Camera-type eye (tissue), 1 donor: ENCODE measurements at places on chromosomes 7 and 10. TPM values are rescaled to one million over a fixed set of nuclear protein-coding genes. Genes with fewer than 3 reads are reported as not detected.

ZNF722 gene
- total RNA-seq: not detected

MGMT gene
- 29.6 TPM for total RNA-seq

ENKUR gene
- total RNA-seq: 1.7 TPM

TMEM178B gene
- 16.5 TPM for total RNA-seq

SFTPA1 gene
- not detected for total RNA-seq

AGBL3 gene
- total RNA-seq: 5.8 TPM

PAPOLB gene
- total RNA-seq: 1.5 TPM

PDK4 gene
- total RNA-seq: 8.9 TPM

ANKRD7 gene
- total RNA-seq: 4.4 TPM

PCLO gene
- total RNA-seq: 34.6 TPM

PKD1L1 gene
- total RNA-seq: 2.1 TPM

SPDYE6 gene
- not detected for total RNA-seq

GDF10 gene
- 10.0 TPM for total RNA-seq
